Hepatocyte (in vitro differentiated cells): ENCODE measurements at places on chromosomes 2 and 18. TPM values are rescaled to one million over a fixed set of nuclear protein-coding genes. Genes with fewer than 3 reads are reported as not detected.
A peak's percentile ranks its signal among the peaks of the same experiment; 100 is the strongest.

GRCh38 chr2:235619544-235619943, 125.7 kb downstream of the AGAP1 start:
- DNase-seq: no peak

Gene LRRTM4
- 0.23 and 0.44 TPM in 2 replicates for polyA plus RNA-seq

Gene CCDC141
- polyA plus RNA-seq: 3.0 and 3.8 TPM in 2 replicates

DNA sequence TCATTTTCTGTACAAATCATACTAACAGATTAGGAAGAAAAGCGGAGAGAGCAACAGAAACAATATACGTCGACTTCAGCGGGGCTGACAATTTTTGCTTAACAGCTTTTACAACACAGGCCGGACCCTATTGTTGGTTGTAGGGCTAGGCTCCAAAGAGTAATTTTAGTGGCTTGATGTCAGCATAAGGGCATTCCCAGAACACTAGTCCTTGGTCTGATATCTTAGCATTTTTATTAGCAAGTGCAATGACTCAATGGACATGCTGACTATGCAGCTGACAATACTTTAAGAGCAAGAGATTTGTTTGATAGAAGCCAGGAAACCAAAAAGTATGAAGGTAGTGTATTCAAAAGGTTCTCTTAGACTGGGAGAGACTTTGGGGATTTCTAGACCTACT, 209.9 kb downstream of the LNPK start:
- DNase-seq: no peak

DNA sequence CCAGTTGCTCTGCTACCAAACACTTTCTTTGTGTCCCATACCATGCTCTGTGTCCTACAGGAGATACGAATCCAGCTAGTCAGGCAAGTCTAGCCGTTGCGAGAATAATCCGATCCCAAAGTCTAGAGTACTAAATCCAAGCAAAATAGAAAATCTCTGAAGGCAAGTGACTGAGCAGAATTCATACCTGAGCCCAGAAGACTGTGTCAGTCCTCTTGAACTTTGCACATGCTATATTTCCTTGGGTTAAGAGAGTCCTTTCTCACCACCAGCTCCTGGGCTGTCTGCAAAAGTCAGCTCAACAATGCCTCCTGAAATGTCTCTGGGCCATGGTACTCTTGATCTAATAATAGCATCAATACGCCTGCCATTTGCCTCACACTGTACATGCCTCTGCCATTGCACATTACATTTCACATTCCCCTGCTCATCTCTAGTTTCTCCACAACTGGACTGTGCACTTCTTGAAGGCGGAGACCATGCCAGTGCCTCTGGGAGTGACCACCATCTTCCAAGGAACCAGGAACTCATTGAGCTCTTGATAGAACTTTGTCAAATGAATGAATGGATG, 265.8 kb upstream of the ID2 start:
- no peak for DNase-seq

Gene ZC3H15
- 69.8 and 77.2 TPM in 2 replicates for polyA plus RNA-seq

Gene OTOF
- polyA plus RNA-seq: 0.33 TPM in 1 of 2 replicates, not detected in the other

DNA sequence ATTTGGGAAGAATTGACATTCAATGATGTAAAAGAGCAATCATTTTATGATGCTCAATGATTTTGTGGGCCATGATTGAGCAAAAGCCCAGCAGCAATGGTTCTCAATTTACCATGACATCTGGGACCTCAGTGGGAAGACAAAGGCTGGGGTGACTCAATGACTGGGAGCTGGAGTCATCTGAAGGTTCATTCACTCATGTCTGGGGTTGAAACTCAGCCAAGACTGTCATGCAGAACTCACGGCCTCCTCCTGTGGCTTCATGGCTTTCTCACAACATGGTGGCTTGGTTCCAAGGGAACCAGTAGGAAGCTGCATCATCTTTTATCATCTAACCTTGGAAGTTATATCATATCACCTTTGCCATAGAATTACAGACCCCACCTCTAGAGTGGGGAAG, 45.1 kb upstream of the CD226 start:
- no peak for DNase-seq

GRCh38 chr18:78720456-78721237, 259.0 kb upstream of the SALL3 start:
- no peak for DNase-seq

- no peak for DNase-seq
Measured at GRCh38 chr2:176174382-176174823, 14.1 kb upstream of the HOXD1 start.

Gene IL1RL1
- polyA plus RNA-seq: 5.2 and 6.0 TPM in 2 replicates

DNA sequence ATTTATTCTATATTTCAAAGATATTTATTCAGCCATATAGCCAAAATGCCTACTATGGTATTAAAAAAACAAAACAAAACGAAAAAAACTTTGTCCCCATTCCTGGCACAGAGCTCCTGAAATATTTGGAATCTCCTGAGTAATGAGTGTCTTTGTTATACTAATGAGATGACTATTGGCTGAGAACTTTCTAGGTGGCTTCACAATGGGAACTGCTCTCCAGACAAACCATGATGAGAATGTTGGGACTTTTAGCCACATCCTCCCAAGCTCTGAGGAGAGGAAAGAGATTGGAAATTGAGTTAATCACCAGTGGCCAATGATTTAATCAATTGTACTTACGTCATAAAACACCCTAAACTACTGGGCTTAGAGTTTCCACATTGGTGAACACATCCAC, 631.8 kb upstream of the SETBP1 start:
- no peak for DNase-seq

DNA sequence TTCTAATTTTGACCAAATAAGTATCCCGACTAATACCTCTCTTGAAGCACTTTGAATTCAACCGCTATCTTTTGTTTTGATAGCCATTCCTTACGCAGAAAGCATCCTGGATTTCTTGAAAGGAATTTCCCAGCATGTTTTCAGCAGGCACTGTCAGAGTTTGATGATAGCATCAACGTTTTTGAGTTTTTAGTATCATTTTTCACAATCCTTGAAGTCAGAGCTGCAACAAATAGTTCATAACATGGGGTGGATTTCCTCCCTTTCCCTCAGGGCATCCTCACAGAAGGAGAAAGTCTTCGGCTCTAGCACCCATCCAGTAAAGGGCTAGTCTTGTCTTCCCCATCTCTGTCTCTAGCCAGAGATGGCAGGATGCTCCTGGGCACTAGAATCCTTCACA, 46.2 kb downstream of the ANKRD44 start:
- DNase-seq: no peak

GRCh38 chr18:6784046-6784445, 54.5 kb downstream of the ARHGAP28 start:
- no peak for DNase-seq

DNA sequence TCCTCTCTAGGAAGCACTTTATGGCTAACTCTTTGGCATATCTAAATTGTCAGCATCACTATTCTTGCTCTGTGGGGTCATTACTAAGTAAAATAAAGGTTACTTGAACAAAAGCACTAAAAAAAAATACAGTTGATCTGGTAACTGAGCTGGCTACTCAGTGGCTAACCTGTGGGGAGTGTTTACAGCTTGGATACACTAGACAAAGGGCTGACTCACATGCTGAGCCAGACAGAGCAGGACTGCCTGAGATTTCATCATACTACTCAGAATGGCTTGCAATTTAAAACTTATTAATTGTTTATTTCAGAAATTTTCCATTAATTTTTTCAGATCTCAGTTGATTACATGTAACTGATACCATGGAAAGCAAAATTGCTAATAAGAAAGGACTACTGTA, 1690.4 kb upstream of the SLC39A10 start:
- peak; percentile 45 for DNase-seq

DNA sequence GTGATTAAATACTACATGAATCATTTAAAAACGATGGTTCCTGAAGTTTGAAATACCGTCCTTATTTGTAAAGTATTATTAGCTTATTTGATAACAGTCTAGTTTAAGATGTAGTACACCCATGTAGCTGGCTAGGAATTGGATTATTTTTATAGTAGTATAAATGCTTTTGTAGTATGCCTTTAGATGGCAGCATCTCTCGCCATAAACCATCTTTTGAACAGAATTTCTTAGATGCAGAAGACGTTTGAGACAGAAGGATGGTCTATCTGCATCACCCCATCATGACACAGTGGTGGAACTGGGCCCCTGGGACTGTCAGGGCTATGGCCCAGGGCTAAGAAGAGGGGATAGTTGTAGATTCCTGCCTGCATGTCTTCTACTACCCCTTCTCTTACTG, 152.7 kb downstream of the WDSUB1 start:
- DNase-seq: no peak

Gene CYBRD1
- polyA plus RNA-seq: 42.4 and 46.0 TPM in 2 replicates

GRCh38 chr2:44004735-44005602, 9.2 kb upstream of the LRPPRC start:
- no peak for DNase-seq

Gene MAPK4
- 1.9 and 2.0 TPM in 2 replicates for polyA plus RNA-seq

Gene SP9
- polyA plus RNA-seq: 0.29 and 0.30 TPM in 2 replicates

- DNase-seq: peak; percentile 7
Measured at GRCh38 chr2:197500503-197501131, 438 bp downstream of the HSPE1 start.

DNA sequence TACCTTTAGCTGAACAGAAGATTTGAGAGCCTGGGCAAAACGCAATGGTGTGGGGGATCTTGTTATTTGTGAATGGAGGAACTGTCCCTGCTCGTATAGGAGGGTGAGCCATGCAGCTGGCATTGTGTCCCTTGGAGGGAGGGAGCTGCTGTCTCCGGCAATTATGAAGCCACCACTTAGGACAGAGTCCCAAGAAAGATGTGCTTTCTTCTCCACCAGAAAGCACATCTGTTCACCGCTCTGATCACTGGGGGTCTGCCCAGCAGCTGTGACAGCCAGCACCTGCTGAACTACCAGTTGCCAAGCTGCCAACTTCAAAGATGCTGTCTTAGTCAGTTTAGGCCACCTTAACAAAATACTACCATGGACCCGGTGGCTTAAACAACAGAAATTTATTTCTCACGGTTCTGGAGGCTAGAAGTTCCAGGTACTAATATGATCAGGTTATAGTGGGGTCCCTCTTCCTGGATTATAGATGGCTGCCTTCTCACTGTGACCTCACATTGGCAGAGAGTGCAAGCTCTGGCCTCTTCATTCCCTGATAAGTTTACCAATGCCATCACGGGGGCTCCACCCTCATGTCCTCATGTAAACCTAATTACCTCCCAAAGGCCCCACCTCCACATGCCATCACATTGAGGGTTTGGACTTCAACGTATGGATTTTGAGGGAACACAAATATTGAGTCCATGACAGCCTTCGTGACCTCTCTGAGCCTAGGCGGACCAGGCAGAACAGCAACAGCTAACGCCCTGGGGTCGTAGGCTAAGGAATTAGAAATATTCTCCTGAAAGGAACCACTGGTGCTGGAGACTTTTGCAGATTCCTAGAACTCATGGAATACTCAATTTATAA, 148.3 kb downstream of the RHBDD1 start:
- no peak for DNase-seq

DNA sequence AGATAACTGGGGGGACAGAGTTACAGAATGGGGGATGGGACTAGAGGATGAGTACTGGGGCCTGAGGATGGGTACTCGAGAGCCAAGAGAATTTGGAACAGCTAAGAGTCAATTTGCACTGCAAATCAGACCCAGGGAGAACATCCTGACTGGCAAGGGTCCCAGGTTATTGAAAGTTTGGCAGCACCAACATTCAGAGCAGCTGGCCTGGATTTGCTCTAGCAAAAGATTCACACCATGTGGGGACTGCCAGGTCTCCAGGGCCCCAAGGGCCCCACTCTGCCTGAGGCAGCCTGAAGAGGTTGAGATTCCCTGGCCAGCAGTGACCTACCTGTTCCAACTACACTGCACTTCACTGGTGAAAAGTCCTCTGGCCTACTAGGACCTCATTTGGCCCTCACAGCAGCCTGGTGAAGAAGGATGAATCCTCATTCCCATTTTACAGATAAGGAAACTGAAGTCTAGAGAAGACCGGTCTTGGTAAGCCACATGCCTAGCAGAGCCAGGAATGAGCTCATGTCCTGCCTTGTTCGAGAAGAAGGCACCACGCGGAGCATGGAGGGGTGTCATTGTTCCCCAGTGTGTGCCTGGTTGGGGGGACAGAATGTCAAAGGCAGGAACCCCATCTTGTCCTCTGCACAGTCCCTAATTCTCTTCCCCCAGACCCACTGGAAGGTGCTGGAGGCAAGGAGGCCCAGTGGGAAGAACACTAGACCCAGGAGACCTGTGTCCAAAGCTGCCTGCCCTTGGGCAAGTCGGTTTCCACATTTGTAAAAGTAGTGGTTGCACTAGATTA, 258.6 kb downstream of the TNS1 start:
- DNase-seq: no peak

- no peak for DNase-seq
Measured at GRCh38 chr2:124339709-124340108, 314.6 kb downstream of the CNTNAP5 start.

GRCh38 chr2:46161315-46161714, 135.9 kb upstream of the EPAS1 start:
- no peak for DNase-seq

GRCh38 chr2:44948565-44949328, 7.2 kb downstream of the SIX3 start:
- DNase-seq: no peak

- peak; percentile 13 for DNase-seq
Measured at GRCh38 chr2:181683518-181684453, 3.5 kb upstream of the NEUROD1 start.

DNA sequence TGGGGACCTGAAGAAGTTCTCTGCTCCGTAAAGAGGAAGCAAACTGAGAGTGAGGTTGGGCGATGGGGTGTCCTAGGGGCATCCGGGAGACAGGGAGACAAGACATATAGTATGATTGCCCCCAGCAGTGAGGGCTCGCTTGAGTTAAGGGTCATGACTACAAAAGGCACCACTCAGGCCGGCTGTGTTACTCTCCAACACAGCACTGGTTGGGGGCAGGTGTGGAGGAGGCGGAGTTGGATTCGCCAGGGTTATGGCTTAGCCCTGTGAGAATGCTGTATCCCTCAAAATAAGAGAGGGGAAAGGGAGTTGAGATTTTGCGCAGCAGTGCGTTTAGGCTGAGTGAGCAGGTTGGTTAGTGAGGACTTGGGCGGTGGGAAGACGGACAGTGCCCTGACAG, 12.0 kb downstream of the DYSF start:
- DNase-seq: no peak

Gene HTRA2
- polyA plus RNA-seq: 33.5 and 37.2 TPM in 2 replicates

Gene CBLN2
- polyA plus RNA-seq: 0.24 and 0.56 TPM in 2 replicates
